ENCODE measurements at places on chromosomes 6 and 20.
A peak's percentile ranks its signal among the peaks of the same experiment; 100 is the strongest.

GRCh38 chr6:143545976-143546547 lies 34.5 kb upstream of the FUCA2 start:
- no peak for DNase-seq

DNA sequence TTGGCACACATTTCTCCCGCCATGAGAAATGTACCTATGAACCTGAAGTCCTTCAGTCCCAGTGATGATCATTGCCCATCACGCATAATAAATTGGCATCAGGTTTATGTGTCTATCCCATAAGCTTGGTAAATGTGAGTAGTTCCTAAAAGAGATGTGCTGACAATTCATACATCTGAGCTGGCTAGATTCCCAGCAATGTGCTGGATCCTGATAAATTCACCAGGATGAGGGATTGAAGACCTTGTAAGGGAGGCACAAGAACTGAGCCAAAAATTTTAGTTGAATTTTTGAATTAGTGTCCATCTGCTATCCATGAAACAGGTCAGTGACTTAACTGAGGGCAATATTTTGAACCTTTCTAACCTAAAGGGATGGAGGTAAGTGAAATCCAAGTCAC lies 267.9 kb upstream of the CITED2 start:
- DNase-seq: no peak

DNA sequence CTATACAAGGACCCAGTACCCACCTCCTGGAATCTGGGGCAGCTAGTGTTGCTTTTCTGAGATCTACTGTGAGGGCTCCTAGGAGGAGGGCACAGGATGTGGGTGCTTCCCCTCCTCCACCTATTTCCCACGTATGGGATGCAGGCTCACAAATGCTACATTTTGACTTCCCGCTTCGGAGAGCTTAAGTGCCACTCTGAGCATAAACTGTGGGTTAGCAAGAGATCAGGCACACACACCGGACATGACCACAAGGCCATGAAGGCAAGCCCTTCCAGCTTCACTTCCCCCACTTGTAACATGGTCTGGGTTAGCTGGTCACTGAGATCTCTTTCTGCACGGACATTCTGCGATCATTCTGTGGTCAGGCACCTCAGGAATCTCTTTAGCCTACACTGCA lies 15.7 kb upstream of the TGM3 start:
- no peak for DNase-seq

- DNase-seq: no peak
These were observed 45.3 kb downstream of the VAPB start for GRCh38 chr20:58434326-58434725.

DNA sequence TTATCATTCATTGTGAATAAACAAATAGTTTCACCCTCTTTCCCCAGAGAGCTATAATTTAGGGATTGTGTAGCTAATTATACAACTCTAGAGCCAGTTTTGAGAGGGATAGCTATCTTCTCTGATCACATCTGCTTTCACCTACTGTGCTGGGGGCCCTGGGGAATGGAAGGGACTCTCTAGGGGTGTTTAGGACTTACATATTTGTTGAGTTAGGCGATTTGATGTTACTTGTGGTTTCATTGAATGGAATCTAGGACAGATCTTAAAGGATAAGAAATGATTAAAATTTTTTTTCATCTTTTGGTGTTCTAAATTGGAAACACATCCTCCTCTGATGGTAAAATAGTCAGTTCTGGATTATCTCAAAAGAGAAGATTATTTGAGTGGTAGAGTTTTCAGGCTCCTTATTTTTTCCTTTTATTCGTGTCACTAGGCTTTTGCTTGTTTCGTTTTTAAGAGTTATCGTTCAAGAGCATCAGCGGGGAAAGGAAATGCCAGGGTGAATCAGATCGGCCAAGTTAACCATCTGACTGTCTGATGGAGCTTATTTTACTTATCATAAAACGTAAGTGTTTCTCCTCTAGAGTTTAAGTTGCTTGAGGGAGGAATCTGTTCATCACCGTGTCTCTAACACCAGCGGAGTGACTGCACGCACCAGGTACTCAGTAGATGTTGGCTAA lies 236.7 kb downstream of the FARS2 start:
- no peak for DNase-seq

DNA sequence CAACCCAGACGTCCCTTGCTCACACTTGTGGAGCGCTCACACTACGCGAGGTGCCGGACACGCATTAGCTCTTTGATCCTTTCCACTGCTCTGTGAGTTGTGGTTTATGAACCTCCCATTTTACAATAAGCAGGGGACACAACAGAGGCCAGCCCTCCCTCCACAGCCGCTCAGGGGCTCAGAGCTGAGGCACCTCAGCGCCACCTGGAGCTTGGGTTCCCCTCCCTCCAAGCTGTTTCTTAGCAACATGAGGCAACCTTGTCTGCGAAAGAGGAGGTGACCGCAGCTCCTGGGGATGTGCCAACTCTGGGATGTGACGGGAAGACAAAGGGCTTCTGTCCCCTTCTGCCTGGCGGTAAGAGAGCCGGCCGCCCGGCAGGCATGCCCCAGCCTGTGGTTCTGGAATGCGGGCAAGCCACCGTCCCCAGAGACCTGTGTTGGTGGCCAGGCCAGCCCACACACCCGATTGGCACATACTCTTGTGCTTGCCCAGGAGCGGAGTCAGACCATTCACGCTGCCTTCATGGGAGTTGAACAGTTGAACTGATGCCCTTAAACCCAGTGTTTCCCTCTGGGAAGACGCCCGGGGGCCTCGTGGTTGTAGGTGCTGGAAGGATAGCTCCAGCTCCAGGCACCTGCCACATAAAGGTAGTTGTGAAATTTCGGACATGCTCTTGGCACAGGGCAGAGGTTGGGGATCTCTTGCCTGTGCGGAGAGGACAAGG lies 44.5 kb downstream of the RBM38 start:
- DNase-seq: peak; percentile 45

DNA sequence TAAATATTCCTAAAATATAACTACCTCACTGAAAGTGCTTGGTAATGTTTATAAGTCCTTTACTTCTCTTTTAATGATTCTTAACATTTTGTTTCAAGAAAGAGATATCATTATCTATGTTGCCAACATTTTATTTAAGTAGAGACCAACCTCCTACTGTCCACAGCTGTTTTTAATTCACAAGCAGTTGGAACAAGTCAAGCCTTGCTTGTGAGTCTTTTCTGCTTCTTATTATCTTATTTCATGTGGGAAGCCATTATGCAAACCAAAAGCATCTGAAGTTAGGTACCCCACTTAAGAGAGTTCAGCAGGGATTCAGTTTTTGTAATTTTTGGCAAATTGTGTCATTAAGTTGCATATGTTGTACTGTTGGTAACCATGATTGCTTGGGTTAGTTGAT lies 1714.5 kb downstream of the GRIK2 start:
- DNase-seq: no peak

GRCh38 chr6:140893432-140893831 lies 1239.3 kb upstream of the GJE1 start:
- no peak for DNase-seq

DNA sequence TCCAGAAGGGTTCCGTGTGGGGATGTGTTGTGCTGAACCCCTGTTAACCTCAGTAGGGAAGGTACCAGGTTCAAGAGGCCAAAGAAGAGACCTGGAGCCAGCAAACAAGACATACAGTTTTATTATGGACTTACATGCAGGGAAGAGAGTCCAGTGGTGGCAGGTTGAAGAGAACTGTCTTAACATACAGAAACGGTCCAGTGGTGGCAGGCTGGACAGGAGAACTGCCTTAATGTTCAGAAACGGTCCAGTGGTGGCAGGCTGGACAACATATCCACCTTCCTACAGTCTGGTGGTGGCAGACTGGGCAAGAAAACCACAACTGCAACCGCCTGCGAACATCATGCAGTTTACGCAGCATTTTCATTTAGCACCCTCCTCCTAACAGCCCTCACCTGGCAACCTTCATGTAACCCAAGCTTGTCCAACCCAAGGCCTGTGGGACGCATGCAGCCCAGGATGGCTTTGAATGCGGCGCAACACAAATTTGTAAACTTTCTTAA lies 75.9 kb downstream of the PHACTR3 start:
- no peak for DNase-seq

GRCh38 chr6:15256538-15257271 lies 10.8 kb downstream of the JARID2 start:
- DNase-seq: no peak

GRCh38 chr6:162245830-162246420 lies 481.6 kb downstream of the PRKN start:
- DNase-seq: no peak

DNA sequence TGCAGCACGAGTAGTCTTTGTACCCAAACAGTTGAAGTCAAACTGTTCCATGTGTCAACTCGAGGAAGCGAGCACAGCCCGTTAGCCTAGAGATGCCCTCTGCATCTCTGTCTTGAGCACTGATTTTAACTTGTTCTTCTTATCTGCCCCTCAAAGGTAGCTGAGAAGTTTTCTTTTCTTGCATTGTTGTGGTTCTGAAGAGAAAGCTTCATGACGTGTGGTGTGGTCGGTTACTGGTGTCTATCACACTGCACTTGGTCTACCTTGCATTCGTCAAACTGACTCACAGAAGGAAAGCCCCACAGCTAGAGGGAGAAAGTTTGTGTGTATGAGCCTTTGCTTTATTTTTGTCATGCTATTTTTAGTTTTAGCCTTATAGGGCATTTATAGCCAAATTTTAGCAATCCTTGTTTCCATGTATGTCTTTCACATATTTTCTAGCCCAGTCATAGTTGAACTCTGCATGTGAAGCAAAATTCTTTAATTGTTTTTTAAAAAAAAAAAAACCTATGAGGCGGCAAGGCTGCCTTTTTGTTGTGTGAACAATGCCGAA lies 115.1 kb downstream of the JAG1 start:
- no peak for DNase-seq

DNA sequence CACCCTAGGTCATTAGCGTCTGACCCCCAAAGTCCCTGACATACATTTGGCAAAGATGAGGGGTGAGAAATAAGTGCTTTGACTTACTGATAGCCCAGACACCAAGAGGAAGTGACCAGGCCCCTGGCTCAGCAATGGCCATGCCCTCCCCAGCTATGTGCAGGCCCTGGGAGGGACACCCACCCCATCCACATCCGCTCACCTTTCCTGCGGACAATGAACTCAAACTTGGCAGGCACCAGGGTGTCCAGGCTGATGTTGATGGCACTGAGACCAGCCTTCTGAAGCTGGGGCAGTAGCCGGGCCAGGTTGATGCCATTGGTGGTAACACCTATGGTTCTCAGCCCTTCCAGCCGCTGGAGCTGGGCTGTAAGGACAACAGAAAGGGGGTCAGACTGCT lies 18.4 kb downstream of the MOCS1 start:
- no peak for DNase-seq

GRCh38 chr6:40558102-40558501 lies 29.1 kb downstream of the LRFN2 start:
- no peak for DNase-seq

Measured in naive B cell (primary cell).